ENCODE measurements at places on chromosomes 1 and 21. TPM values are rescaled to one million over a fixed set of nuclear protein-coding genes. Genes with fewer than 3 reads are reported as not detected.

- no peaks in the 10 kb centered on the region for H3K4me1 ChIP-seq
- H3K27me3 ChIP-seq, result peaks cover 8% of the 10 kb centered on the region
- no peak overlapping the region for H3K27ac ChIP-seq
Measured at GRCh38 chr1:154575147-154575927, 7.8 kb downstream of the CHRNB2 start.

Gene TCEA3
- total RNA-seq, result 15.7 TPM

GRCh38 chr1:33377013-33377412 lies 53.9 kb downstream of the PHC2 start:
- DNase-seq, result no peak
- no peak overlapping the region for H3K27ac ChIP-seq
- no peaks in the 10 kb centered on the region for H3K27me3 ChIP-seq
- H3K36me3 ChIP-seq, result no peaks in the 10 kb centered on the region
- H3K4me1 ChIP-seq, result peaks cover 9% of the 10 kb centered on the region

DNA sequence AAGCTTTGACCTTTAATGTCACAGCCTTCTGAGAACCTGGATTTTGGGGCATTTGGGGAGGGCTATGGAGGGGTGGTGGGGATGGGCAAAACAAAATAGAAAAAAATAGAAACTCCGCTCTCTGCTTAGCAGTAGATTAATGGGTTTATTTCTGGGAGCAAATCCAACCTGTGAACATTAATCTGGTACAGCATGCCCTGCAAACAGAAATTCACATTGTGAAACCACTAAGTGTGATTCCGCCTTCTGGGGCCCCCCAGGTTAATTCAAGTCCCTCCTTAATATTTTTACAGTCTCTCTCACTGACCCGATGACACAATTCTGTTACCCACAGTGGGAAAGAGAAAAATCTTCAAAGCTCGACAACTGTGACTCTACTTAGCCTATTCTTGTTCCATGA lies 76.4 kb downstream of the TIAM1 start:
- no peak overlapping the region for H3K4me3 ChIP-seq
- no peak overlapping the region for H3K27ac ChIP-seq

DNA sequence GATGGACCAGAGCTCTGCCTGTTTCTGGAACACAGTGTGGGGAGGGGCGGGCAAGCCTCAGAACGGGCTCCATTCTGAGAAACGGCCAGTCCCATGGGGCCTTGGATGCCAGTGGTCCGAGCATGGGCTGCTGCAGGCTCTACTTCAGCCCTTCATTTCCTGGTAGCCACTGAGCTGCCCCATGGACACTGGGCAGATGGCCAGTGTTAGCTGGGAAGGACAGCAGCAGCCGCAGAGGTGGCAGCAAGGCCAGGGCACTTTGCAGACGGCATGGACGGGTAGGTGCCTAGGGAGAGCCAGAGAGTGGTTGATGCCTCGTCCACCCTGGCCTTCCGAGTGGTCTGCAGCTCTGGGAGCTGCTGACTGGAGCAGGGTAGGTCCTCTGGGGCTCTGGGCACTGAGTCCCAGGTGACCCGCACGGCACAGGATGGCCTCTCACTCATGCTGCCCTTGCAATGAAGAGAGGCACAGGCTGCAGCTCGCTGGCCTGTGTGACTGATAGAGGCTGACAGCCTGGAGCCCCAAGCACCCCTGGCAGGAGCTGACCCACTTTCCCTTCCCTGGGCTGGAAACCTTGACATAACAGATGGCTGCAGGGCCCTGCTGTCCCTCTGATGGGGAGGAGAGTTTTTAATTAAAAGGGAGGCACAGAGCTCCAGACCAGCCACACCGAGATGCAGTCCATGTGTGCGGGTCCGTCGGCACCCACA lies 87.7 kb upstream of the COL6A1 start:
- H3K27me3 ChIP-seq, result peaks cover 19% of the 10 kb centered on the region
- peak overlapping the region; percentile 41 for H3K27ac ChIP-seq
- peak; percentile 75 for DNase-seq
- no peak overlapping the region for H3K4me3 ChIP-seq
- no peaks in the 10 kb centered on the region for H3K36me3 ChIP-seq

Gene SCCPDH
- 33.5 TPM for total RNA-seq

- H3K27me3 ChIP-seq, result no peaks in the 10 kb centered on the region
- no peak for DNase-seq
- no peak overlapping the region for H3K4me3 ChIP-seq
Measured at GRCh38 chr21:32348604-32349332, 44.0 kb downstream of the URB1 start.

Gene SYTL1
- 0.82 TPM for total RNA-seq

GRCh38 chr1:206544562-206545257 lies 37.4 kb downstream of the RASSF5 start:
- H3K36me3 ChIP-seq, result peaks cover 2% of the 10 kb centered on the region
- H3K4me1 ChIP-seq, result no peaks in the 10 kb centered on the region
- no peak overlapping the region for H3K4me3 ChIP-seq
- peak; percentile 40 for DNase-seq

All from chondrocyte (in vitro differentiated cells).